ENCODE measurements at places on chromosomes 16 and 17.

DNA sequence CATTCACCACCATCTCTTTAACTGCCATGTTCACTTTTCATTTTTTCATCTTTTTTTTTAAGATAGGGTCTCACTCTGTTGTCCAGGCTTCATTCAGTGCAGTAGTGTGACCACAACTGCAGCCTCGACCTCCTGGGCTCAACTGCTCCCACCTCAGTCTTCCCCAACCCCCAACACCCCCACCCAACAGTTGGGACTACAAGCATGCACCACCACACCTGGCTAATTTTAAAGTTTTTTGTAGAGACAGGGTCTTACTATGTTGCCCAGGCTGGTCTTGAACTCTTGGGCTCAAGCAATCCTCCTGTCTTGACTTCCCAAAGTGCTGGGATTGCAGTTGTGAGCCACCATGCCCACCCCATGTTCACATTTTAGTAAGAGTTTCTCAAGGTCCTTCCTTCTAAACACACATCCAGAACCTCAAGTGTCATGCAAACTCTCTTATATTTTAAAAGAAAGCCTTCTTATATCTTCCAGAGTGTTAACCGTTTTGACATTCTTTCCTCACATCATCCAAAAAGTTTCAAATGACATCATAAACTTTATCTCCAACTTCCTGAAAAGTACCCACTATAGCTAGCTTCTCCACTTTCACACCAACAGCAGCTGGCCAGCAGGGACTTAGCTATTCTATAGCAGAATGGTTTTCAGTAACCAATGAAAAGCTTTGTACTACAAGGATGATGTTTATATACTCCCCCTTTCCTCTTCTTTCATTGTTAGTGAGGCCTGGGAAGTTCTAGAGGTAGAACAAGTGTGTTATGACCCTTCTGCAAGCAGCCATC, 49.3 kb downstream of the TRAF4 start:
- no peak for DNase-seq

DNA sequence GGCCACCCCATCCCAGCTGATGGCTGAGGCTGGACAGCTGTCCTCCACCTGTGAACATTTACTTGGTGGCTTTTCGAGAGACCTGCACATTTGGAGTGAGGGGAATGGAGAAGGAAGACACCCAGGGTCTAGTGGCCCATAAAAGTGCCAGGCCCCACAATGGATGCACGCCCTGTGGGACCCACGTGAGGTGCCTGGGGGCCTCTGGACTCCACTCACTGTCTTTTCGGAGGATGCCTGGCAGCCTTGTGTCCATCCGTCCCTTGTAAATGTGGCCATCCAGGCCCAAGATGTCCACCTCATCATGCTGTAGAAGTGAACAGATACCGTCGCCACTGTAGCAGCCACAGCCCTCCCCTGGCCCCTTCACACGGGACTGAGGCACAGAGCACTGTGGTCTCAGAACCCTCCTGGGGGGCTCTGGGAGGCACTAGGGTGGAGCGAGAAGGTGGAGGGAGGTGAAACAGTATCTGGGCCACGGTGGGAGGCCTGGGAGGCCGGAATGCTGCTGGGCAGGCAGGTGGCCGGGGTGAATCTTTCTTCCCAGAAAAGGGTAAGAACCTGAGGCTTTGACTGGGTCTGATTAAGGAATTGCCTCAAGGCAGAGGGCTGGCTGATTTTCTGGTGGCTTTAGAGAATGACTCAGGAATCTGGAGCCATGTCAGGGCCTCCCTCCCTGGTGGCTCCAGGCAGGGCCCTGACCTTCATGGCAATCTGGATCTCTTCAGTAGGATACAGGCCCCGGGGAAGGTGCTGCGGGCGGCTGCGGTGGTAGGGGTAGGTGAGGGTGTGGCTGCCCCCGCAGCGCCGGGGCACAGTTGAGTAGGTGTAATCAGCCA, 11.5 kb downstream of the UBALD2 start:
- no peak for DNase-seq

DNA sequence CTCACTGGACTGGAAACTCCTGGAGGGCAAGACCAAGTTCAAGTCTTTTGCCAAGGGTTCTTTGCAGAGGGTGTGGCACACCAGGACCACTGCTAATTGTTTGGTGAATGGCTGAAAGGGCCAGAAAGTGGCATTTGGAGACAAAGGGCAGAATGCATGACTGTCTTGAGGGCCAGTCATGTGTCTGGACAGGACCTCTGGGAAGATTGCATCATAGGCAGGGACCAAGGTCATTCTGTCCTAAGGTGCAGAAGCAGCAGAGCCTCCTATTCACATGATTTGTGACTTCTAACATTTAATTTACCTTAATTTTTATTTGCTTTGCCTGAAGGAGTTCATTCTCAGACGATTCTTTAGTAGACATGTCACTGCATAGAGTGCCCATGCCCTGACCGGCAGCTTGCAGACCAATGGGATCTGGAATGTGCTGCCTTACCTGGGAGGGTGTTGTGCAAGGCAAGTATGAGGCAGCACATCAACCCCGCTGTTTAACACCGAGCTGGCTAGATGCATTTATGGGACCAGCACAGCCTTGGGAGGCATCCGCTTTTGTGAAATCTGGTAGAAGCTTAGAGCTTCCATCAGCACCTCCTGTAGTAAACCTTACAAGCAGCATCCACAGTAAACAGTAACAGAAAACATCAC, 62.3 kb upstream of the MAF start:
- no peak for DNase-seq

- DNase-seq: no peak
Observed at GRCh38 chr16:84720177-84720579, 20.4 kb downstream of the USP10 start.

- DNase-seq: no peak
Observed at GRCh38 chr16:4437366-4437765, 11.7 kb downstream of the DNAJA3 start.

DNA sequence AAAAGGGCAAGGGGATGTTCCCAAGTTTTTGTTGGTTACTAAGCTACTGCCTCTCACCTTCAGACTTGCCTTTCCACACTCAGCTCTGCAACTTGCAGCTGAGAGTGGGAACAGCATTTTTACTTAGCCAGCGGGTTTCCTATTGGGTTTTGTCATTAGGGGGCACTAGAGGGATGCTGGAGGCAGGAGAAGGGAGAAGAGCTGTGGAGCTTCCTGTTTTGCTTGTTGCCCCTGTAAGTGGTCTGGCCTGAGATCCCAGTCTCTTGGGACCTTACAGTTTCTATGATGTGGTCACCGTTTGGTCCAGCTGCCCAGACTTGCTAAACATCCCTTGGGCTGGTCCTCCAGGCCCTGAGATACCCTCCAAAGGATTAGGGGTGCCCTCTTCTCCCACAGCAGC, 209.6 kb upstream of the NLRP1 start:
- DNase-seq: no peak
